ENCODE measurements at places on chromosomes 4 and X. TPM values are rescaled to one million over a fixed set of nuclear protein-coding genes. Genes with fewer than 3 reads are reported as not detected.

The COL25A1 gene
- 0.59 TPM for total RNA-seq

DNA sequence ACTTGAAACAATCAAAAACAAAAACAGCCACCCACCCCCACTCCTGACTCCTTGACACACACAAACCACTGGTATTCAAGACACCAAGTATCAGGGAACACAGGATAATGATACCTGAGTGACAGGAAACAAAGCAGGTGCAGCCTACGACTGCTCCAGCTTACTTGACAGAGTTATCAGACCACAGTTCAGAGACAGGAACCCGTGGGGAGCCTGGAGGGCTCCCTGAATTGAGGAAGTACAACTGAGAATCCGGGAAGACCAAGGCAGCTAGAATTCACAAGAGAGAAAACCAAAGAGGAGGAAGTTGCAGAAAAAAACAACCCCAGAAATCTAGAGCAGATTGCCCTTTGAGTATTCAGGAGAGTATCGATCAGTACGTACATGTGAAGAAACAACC lies 20.5 kb downstream of the COMMD8 start:
- DNase-seq: no peak

- DNase-seq: no peak
These were observed 49.1 kb downstream of the GALNT7 start for GRCh38 chr4:173217727-173218126.

DNA sequence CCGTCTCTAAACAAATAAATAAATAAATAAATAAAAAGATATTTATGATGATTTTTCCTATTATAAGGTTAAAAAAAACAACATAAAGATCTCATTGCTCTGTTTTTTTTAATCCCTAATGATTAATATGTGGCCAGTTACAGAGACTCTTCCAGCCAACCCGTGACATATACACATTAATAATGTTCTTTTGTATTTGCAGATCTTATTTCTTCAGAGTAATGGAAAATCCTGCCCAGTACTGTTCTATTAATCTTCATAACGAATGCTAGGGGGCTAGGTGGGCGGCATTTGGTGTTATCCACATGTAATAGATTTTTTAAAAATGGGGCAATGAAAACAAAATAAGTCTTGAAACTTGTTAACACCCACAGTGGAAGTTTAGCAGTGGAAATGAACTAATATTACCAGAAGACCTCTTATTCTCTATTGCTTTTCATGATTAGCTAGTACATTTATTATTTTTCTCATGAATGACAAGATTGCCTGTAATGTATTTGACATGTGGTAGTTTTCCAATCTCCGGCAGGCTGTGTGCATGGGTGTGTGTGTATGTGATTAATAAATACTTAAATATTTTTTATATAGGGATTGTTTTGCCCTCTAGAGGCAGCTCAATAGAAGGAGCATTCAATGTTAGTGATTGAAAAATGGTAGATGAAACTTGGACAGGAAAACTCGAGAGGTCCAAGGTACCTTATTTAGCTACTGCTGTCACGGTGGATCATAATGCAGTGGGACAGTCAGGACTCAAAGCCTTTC lies 457.4 kb downstream of the IL1RAPL1 start:
- DNase-seq: no peak

- no peak for DNase-seq
These were observed 69.8 kb upstream of the FAT4 start for GRCh38 chr4:125244848-125245450.

GRCh38 chrX:102154900-102155805 lies 624 bp downstream of the BEX5 start:
- DNase-seq: no peak

GRCh38 chr4:136524039-136524438 lies 1008.3 kb downstream of the PCDH18 start:
- no peak for DNase-seq

DNA sequence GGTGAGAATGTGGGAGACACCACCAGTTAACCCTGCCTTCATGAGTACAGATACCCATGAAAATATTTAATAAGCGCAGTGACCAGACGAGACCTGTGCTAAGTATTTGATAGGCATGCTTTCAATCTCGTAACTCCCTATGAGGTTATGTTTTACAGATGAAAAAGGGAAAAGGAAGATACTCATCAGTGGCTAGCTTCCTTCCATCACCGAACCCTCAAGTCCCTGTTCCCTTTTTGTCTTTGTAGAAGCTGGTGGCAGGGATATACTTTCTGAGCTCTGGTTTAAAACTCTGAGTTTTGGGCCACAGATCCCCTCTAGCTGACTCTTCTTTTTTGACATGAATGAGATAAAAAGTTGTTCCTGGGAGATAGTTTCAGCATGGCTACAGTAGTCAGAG lies 26.3 kb downstream of the AFF1 start:
- DNase-seq: no peak

The MAGEB1 gene
- total RNA-seq: not detected

The F11 gene
- not detected for total RNA-seq

- no peak for DNase-seq
These were observed 136.6 kb downstream of the STAG2 start for GRCh38 chrX:124098089-124098488.

- no peak for DNase-seq
These were observed 19.3 kb upstream of the MSMO1 start for GRCh38 chr4:165308166-165308565.

The CXCL11 gene
- total RNA-seq: not detected

All from right atrium auricular region (tissue), 2 donors.